ENCODE measurements at places on chromosomes 7 and 10. TPM values are rescaled to one million over a fixed set of nuclear protein-coding genes. Genes with fewer than 3 reads are reported as not detected.

ZP3 gene
- 1.6 TPM for total RNA-seq

DNA sequence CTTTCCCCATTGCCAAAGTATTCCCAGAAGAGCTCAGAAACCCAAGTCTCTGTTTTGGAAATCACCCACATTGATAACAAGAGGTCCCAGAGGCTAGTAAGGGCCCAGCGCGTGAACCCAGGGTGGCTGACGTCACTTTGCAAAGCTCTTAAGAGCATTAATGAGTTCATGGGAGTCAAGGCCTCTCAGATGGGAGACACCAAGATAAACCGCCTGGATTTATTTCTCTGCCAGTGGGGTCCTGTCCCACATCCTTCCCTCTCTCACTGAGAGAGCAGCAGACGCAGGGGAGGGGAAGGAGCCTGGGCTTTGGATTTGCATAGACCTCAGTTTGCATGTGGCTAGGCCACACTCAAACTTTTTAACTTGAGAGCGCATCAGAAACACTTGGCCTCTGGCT lies 184.8 kb upstream of the PDE1C start:
- no peak overlapping the region for H3K4me3 ChIP-seq
- no peaks in the 10 kb centered on the region for H3K36me3 ChIP-seq
- no peaks in the 10 kb centered on the region for H3K27me3 ChIP-seq
- no peaks in the 10 kb centered on the region for H3K4me1 ChIP-seq
- no peak overlapping the region for H3K27ac ChIP-seq

DNA sequence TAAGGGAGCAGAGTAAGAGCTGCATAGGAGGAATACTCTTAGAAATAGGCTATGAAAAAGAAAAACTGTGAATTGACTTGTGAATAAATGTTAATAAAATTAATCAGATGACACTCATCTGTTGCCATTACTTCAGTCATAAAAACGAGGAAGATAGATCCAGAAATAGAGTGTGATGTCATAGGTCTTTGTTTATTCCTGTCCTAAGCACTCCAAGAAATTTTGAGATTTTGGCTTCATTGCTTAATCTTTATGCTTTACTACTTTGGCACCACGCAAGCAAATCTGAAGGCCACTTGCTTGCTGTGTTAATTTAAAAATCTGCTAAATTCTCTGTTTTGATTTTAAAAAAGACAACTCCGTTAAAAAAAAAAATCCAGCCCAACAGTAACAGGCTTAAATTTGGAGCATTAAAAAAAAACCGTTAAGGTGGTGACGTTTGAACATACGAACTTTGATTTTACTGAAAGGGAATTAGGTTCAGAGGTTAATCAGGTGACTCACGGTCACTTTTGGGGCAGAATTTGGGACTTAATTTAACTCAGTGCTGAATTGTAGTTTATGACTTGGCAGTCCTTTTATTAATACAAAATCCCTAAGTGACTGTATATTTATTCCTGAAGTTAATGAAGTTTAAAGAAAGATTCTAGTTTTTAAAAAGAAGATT lies 3.4 kb downstream of the IFRD1 start:
- H3K4me3 ChIP-seq = no peak overlapping the region
- DNase-seq = no peak
- no peaks in the 10 kb centered on the region for H3K27me3 ChIP-seq
- peaks cover 4% of the 10 kb centered on the region for H3K36me3 ChIP-seq
- peaks cover 7% of the 10 kb centered on the region for H3K4me1 ChIP-seq

TAC1 gene
- total RNA-seq = 0.61 TPM

DNA sequence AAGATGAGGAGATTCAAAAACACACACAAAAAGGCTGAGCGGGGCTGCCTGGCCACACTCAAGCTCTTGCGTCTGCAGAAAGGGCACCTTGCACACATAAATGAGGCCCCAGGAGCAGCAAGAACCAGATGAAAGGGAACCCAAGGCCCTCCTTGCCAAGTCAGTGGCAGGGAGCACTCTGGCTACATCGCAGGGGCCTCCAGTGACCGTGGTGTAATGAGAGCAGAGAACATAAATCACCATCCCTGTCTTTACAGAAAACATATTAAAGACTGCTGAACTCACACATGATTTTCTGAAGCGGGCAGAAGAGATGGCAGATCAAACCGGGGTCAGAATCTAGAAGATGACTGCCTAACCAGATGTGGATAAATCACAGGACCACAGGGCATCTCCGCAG lies 80.5 kb downstream of the SLIT1 start:
- no peaks in the 10 kb centered on the region for H3K27me3 ChIP-seq
- H3K4me3 ChIP-seq = no peak overlapping the region
- H3K4me1 ChIP-seq = peaks cover 7% of the 10 kb centered on the region
- no peak for DNase-seq

GRCh38 chr10:127977357-127978009 lies 70.6 kb downstream of the PTPRE start:
- no peaks in the 10 kb centered on the region for H3K4me1 ChIP-seq
- H3K4me3 ChIP-seq = no peak overlapping the region
- DNase-seq = no peak
- no peaks in the 10 kb centered on the region for H3K36me3 ChIP-seq

GRCh38 chr10:99983280-99983988 lies 26.3 kb downstream of the DNMBP start:
- peak overlapping the region; percentile 55 for H3K27ac ChIP-seq
- DNase-seq = no peak
- no peak overlapping the region for H3K4me3 ChIP-seq
- no peaks in the 10 kb centered on the region for H3K27me3 ChIP-seq

DNA sequence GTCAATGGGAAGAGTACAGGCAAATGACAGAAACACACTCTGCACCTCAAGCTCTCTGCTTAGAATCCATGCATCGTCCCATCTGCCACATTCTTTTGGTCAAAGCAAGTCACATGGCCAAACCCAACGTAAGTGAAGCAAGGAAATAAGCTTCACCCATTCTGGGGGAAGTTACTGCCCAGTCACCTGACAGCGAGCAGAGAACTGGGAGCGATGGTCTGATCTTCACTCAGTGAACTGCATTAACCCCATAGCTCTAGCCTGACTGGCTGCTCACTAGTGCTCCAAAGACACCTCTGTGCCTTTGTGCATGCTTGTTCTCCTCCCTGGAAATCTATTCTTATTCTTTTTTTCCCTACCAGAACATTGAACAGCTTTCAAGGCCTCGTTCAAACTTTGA lies 89.9 kb downstream of the APBB1IP start:
- no peaks in the 10 kb centered on the region for H3K27me3 ChIP-seq
- no peak overlapping the region for H3K4me3 ChIP-seq
- DNase-seq = no peak
- H3K36me3 ChIP-seq = peaks cover 59% of the 10 kb centered on the region
- no peak overlapping the region for H3K27ac ChIP-seq

GRCh38 chr10:515674-516073 lies 173.8 kb downstream of the DIP2C start:
- no peak for DNase-seq
- no peaks in the 10 kb centered on the region for H3K36me3 ChIP-seq
- H3K4me1 ChIP-seq = peaks cover 3% of the 10 kb centered on the region

GRCh38 chr7:112757337-112757736 lies 32.9 kb downstream of the TMEM168 start:
- no peaks in the 10 kb centered on the region for H3K4me1 ChIP-seq
- no peaks in the 10 kb centered on the region for H3K27me3 ChIP-seq
- no peak overlapping the region for H3K27ac ChIP-seq
- H3K36me3 ChIP-seq = no peaks in the 10 kb centered on the region
